Stromal cell of bone marrow (primary cell): ENCODE measurements at places on chromosomes 7 and 10.

DNA sequence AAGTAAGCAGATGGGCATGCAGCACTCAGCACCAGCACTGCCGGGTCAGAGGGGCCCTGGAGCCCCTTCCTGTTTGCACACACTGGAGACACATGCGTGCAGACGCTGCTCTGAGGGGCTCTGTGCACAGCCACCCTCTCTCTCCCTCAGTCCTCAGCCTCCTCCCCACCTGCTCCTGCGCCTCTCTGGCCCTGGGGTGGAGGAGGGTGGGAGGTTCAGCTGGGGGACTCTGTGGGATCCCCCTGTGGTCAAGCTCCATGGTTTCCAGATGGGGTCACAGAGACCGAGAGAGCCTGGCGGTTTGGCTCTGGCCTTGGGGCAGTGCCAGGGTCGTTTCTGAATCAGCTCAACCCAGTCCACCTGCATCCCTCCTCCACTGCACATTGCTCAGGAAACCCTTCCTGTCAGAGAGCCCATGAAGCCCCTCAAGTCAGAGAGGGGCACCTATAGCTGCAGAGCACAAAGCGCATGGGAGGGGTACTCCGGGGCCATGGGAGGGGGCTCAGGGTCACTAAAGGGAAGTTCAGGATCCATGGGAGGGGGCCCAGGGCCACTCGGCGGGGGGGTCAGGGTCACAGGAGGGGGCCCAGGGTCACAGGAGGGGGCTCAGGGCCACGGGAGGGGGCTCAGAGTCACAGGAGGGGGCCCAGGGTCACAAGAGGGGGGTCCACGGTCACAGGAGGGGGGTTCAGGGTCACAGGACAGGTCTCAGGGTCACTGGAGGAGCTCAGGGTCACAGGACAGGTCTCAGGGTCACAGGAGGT, 161.7 kb downstream of the ADARB2 start:
- DNase-seq: no peak

DNA sequence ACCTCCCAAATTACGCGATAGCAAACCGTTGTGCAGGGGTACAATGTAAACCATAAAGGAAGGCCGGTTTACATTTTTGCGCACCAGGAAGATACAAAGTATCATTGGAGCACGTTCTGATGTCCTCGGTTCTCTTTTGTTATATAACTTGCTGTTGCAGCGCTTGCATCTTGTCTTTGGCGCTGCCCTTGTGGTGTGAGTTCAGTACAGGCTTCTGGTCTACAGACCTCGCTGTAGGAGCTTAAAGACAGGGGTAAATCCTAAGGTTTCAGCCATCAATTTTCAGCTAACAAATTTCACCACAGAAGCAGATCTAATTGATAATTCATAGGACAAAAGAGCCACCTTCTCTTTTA, 1.5 kb upstream of the MKX start:
- DNase-seq: no peak

DNA sequence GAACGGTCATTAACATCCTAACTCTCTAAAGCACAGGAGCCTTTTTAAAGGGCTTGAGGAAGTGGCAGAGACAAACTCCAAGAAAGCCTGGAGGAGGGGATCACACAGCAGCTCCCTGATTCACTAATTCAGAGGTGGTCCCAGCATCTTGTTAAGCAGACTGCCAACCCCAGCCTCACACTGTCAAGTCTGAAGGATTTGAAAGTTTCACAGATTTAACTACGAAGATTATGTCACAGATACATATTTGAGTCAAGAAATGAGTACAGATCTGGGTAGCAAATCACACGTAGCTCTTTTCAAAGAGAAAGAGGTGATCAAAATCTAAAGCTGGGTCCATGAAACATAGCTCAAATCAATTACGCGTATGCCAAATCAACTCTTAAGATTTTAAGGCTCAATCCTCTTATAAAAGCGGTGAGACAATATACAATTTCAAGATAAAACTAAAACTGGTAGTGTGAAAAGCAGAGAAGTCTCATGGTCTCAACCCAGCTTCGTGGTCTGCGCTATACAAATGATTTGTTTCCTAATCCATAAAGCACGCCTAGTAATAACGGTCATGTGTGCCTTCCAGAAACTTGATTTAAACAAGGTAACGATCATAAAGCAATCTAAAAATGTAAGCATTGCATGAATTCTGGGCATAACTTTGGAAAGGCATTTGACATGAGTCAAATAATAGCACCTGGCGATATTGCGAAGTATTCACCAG, 229.9 kb upstream of the MKLN1 start:
- no peak for DNase-seq

GRCh38 chr7:51970961-51971665, 654.5 kb upstream of the COBL start:
- DNase-seq: no peak

GRCh38 chr10:71447676-71448075, 51.0 kb downstream of the CDH23 start:
- no peak for DNase-seq

- DNase-seq: no peak
Measured at GRCh38 chr7:111232249-111233084, 141.5 kb downstream of the LRRN3 start.

GRCh38 chr7:98423043-98423442, 22.2 kb upstream of the BAIAP2L1 start:
- DNase-seq: no peak

DNA sequence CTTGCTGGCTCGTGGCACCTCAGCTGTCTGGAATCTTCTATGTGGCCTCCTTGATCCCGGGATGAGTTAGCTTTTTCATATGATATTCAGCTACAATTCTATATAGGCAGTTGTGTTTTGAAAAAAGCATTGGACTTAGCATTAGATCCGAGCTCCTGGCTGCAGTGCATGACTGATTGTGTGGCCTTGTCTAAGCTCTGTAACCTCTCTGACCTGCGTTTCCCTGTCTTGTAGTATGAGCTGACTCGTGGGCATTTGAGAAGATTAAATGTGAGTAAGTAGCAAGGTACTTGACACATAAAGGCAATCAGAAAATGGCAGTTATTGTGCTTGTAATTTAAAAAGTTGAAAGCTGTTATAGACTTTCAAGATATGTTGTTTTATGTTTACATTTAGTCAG, 85.9 kb downstream of the CCNY start:
- DNase-seq: no peak

DNA sequence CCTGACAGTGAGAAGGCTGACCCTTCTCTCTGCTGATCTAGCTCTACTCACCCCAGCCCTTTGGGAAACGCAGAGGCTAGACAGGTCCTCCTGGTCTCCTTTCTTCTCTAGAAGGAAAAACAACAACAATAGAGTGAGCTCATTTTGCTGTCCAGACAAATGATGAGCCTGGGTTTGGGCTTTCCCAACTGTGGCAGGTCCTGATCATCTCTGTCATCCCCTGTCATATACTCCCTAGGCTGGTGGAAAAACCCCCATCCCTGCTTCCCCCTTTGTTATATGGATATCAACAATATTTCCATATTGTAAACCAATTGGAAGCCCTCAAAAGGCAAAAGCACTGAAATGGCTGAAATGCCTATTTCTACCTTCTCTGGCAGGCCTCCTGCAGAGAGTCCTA, 9.2 kb upstream of the DDIT4 start:
- DNase-seq: no peak

GRCh38 chr7:83468251-83468739, 180.6 kb downstream of the SEMA3E start:
- DNase-seq: peak; percentile 98

GRCh38 chr7:16846601-16847165, 35.1 kb downstream of the AGR3 start:
- no peak for DNase-seq

- no peak for DNase-seq
Measured at GRCh38 chr10:88330174-88330573, 252.9 kb downstream of the RNLS start.
